Endothelial cell of umbilical vein (primary cell): ENCODE measurements at places on chromosomes 13 and 19. TPM values are rescaled to one million over a fixed set of nuclear protein-coding genes. Genes with fewer than 3 reads are reported as not detected.

ZFP28 gene
- 5.4 and 7.5 TPM in 2 replicates for total RNA-seq

C19orf73 gene
- 1.5 TPM in 1 of 2 replicates, not detected in the other for total RNA-seq

DNA sequence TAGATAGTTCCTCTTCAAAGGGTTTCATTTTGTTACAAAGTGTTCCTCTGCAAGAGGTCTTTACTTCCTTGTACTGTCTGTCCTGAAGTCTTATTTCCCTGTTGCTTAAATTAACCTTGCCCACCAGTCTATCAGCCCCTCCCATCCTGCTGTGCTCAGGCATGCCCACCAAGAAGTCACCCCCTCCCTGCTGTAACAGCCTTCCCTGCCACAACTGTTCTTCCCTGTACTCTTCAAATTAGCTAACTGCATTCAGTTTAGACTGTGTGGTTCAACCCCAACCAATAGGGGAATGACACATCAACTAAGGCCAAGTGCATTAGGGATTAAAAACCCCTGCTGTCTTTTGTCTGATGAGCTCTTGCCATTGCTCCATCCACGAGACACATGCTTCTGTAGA is 34.4 kb upstream of the ZNF562 start:
- DNase-seq, result no peak

- DNase-seq, result no peak
These were observed 9.4 kb downstream of the IFNL2 start for GRCh38 chr19:39277598-39277997.

DNA sequence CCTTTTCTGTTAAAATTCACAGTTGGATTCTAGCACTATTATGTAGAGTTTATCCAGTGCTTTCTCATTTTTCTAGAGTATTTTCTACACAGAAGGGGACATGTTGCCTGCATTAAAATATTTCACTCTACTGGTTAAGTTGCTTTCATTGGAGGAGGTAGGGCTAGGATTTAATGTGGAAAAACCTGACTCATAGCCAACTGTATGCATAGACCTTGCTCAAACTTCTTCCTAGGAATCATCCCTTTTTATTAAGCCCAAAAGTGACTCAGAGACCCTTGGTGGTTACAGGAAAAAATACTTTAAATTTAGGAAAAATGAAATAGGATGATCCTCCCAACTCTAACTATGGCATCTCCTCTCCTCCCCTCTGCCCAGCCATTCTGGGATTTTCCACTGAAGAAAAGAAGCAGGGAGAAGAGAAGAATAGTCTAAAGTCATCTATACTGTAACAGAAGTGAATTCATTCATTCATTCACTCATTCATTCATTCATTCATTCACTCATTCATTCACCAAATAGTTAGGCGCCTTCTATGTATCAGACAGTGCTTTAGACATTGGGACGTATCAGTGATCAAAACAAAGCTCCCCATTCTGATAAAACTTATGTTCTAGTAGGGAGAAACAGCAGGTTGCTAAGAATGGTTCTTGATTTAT is 109.0 kb upstream of the HTR2A start:
- no peak for DNase-seq

DNA sequence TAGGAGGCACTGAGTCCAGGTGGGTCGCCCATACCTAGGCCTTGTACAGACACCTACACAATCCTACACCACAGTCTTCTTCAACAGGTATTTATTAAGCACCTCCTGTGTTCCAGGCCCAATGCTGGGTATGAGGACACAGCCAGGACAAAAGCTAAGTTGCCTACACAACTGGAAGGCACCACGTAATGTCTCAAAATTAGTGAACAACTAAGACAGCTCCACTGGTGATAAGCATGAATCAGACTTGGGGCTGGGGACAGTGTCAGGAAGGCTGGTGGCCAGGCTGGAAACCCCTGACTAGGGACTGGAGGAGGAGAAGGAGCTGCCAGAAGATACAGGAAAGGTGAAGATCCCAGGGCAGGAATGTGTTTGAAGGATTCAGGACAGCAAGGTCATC is 2.4 kb downstream of the SMIM24 start:
- DNase-seq, result no peak

- DNase-seq, result no peak
These were observed 7.1 kb upstream of the TOMM40 start for GRCh38 chr19:44883922-44884321.
